ENCODE measurements at places on chromosomes 2 and 18. TPM values are rescaled to one million over a fixed set of nuclear protein-coding genes. Genes with fewer than 3 reads are reported as not detected.

The FIGN gene
- 1.5 TPM for polyA plus RNA-seq

The WNT10A gene
- 1.2 TPM for polyA plus RNA-seq

The BOLL gene
- not detected for polyA plus RNA-seq

The SNED1 gene
- polyA plus RNA-seq: 17.1 TPM

The TRIM43B gene
- not detected for polyA plus RNA-seq

The GALM gene
- 12.7 TPM for polyA plus RNA-seq

The ALK gene
- polyA plus RNA-seq: 0.29 TPM

The C2orf80 gene
- not detected for polyA plus RNA-seq

The DSG4 gene
- polyA plus RNA-seq: not detected

The GPC1 gene
- polyA plus RNA-seq: 53.8 TPM

DNA sequence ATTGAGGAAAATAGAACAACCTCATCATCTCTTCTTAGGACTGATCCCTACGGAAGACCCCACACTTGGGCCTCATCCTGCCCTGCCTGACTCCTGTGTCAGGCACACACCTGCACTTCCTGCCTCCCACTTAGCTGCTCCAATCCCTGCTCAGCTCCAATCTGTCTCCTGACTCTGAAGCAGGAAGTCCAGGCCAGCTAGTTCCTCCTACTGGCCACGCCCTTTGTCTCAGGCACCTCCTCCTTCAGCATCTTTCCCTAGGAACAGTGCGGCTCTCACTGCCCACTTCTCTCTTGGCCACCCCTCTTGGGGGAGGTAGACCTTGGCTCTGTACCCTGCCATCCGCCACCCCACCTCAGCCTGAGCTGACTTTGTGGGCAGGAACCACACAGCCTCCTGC is 135.8 kb downstream of the CELF4 start:
- DNase-seq: no peak

DNA sequence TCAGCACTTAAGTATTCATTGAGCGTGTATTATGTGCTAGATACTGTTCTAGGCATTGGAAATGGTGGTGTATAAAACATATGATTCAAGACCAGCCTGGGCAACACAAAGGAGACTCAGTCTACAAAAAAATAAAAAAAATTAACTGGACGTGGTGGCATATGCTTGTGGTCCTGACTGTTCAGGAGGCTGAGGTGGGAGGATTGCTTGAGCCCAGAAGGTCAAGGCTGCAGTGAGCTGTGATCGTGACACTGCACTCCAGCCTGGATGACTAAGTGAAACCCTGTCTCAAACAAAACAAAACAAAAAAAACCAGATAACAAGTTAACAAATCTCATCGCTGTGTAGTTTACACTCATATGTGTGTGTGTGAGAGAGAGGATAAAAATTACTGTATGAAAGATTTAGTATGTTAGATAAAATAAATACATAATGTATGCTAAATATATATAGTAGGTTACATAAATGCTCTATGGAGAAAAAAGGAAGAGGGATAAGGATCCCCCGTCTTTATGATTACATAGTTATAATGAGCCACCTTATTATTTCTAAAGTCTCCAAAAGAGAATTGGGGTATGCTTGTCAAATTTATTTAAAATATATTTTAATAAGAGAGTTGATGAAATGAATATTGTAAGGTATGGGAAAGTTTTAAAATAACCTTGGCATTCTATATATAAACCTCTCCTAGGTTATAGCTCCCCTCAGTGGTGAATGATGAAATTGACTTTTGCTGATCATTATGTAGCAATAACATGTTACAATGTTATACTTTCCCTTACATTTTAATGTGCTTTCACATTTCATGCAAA is 69.2 kb downstream of the EHBP1 start:
- peak; percentile 18 for DNase-seq

DNA sequence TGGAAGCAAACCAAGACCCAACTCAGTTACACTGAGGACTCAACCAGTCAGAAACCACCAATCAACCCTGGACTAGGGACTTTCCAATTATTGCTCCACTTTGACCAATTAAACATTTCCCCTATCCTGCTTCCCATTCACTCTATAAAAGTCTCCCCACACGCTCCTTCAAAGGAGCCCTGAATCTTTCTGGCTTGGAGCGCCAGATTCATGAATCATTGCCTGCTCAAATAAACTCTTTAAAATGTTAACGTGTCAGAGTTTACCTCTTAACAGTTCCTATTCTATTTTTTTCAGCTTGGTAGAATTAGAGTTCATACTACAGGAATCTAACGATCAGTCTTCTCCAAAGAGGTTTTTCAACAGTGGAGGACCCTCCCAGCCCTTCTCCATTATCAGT is 20.7 kb upstream of the SULT1C2 start:
- DNase-seq: no peak

DNA sequence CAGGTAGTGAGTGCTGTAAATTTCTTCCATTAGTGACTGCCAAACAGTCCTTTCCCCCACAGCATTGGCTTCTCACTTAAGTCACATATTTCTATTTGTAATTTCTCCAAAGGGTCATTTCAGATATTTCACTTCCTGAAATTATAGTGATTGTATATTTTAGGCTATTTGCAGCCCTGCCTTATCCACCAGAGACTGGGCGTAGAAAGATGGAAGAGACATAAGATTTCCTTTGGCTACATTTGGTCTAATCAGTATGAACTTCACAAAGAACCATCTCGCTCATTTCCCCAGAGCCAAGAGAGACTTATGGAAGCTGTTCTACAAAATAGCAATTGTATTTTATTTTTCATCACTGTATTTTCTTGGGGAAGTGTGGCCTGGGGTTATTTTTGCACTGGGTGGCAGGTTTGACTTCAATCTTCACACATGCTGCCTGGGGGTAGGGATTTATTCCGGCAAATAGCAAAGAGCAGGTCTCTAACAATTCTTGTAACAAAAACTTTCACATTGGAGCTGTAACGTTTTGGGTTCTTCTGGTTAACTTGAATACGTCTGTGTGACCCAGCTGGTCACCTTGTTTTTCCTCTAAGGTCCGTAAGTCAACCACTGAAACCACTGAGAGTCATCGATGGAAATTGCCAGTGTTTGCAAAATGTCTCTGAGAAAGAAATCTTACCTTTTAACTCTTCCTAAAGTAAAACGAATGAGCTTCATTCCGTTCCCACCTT is 170.6 kb upstream of the SERPINE2 start:
- DNase-seq: no peak

DNA sequence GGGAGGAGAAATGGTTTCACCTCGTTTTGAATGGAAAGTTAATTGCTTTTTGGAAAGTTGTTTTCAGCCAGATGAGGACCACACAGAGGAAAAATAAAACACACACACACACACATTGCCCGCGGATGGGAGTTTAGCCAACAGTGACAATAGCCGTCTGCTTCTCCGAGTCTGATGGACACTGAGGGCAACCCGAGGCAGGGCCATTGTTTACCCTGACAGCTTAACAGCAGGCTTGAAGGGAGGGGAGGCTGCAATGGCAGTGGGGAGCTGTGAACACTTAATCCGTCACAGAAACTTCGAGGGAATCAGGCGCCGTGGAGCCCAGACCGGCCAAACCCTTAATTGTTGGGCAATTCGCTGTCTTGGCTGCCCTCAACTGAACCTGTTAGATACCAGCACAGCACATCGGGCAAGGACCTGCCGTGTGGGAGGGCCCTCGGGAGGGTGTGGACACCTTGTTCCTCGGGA is 145.9 kb downstream of the ACKR3 start:
- no peak for DNase-seq

DNA sequence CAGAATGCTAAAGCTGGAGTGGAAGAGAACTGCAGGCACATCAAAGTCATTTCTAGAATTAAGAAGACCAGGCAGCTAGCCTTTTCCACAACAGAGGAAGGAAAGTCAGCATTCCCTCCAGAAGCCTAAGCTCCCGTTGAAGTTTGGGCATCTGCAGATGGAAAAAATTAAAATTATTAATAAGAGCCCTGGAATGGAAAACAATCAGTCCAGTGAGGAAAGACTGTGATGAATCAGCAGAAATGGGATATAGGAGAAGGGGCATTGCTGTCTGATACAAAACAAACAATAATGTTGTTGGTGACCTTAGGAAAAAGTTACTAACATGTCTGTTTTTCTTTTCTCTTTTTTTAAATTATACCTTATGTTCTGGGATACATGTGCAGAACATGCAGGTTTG is 450.7 kb upstream of the SLC14A2 start:
- DNase-seq: no peak

GRCh38 chr2:36854241-36854640 is 112.1 kb downstream of the STRN start:
- no peak for DNase-seq

DNA sequence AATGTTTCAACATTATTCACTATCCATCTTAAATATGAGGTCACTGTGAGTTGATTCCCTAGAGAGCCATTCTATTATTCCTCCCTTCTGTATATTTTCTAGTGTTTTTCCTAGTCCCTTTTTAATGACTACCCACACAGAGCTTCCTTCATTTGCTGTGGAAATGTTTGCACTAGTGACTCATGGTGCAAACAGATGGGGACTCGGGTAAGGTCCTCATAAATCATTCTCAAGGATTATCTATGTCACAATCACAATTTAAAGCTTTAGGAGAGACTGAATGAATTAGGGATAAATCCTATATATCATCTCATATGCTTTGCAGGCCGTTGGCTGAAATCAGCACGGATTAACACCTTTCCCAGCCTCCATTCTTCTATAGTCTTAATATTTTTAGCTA is 159.6 kb downstream of the DCC start:
- no peak for DNase-seq

- no peak for DNase-seq
Measured at GRCh38 chr2:127656569-127657231, 10.7 kb downstream of the GPR17 start.

- DNase-seq: no peak
Measured at GRCh38 chr18:47935321-47936055, 5.0 kb upstream of the SMAD2 start.

DNA sequence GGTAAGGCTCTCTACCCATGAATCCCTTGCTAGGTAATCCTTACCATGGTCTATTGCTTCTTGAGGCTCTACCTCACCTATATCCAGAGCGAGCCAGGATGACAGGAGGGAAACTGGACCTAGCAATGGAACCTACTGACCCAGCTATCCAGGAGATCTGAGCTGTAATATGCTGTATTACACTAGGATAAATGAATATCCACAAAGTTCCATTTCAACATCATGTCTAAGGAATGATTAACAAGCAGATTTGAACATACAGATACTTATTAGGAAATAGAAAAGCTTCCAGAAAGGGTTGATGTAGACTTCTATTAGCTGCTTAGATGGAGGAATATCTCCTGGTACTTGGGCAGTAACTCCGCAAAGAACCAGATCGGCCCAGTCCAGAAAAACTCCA is 110.1 kb downstream of the BAZ2B start:
- DNase-seq: no peak

DNA sequence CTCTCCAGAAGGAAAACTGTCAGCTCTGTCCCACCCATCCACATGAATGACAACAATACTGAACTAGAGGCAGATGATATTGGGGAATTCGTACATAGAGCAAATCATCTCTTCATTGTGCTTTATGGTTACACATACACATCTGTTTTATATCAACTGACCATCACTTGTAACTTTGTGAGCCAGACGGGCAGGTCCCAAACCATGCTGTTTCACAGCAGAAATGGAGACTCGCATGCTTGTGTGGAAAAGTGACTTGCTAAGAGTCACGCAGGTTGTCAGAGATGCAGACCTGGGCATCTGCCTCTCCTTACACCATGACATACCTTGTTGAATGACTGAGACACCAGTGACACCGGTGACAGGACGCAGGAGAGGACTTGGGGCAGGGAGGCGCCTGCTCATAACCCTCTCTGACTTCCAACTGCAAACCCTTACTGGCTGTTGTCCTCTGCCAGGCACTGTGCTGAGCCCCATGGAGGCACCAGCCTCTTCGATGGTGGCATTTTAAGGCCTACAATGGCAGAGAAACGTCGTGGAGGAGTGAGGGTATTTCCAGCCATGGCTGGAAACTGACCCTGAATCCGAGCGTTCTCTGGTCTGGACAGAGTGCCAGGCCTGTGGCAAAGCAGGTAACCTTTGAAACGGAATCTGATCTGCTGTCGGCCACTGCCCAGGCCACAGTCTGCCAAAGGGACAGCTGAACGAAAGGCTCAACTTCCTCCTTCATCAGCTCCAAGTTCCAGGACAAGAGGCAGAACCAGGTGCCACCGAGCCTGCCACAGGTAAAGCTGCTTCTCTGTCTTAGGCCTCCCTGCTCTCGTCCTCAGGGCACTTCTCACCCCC is 26.9 kb upstream of the ROCK2 start:
- DNase-seq: no peak

DNA sequence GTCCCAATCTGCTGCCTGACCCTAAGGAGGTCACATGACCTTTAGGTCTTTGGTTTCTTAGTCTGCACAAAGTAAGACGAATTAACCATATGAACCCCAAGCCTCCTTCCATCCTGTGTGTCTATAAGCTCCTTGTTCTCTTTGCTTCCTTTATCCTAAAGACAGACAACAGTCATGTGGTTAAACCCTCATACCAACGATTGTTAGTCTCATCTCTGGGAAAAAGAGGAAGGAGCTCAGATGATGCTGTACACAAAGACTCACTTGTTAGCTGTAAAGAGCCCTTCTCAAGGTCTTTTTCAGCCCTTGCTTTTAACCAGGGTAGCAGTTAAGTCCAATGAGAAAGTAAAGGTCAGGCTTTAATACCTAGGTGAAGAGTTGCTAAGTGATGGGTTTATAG is 443.7 kb downstream of the TNS1 start:
- no peak for DNase-seq

GRCh38 chr2:171490577-171490976 is 31.7 kb upstream of the CYBRD1 start:
- DNase-seq: no peak

DNA sequence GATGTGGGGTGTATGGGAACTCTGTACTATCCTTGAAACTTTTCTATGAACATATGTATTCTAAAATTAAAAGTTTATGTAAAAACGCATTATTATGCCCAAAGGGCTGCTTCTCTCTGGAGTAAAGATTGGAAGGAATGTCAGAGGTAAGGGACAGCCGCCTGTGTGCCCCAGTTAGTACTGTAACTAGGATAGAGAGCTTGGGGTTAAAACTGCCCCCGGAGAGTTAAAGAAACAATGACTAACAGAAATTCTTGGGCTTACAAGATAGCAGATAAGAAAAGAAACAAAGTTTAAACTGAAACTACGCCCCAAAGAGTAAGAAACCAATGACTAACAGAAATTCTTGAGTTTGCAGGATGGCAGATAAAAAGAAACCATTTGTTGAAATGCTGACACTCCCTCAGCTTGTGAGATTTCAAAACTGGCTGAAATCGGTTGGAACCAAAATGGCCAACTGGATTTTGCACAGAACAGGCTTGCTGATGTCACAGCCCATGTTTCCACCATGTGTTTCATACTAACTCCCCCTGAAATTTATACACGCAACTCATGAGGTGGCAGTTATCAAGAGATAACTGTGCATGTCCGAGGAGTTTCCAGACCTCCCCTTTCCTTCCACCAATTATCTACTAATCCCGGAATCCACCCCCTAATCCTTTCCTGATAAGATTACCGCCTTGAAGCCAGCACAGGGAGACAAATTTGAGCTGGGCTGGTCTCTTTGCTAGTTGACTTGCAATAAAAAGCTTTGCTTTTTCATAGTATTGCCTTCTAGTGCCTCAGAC is 8.7 kb upstream of the TXNDC2 start:
- DNase-seq: peak; percentile 45

Measured in urinary bladder (tissue), 4 donors.